ENCODE measurements at places on chromosomes 11 and 22.

GRCh38 chr11:21066030-21066429, 396.6 kb downstream of the NELL1 start:
- DNase-seq: no peak

GRCh38 chr11:55701429-55701828, 39.4 kb downstream of the OR4C6 start:
- no peak for DNase-seq

DNA sequence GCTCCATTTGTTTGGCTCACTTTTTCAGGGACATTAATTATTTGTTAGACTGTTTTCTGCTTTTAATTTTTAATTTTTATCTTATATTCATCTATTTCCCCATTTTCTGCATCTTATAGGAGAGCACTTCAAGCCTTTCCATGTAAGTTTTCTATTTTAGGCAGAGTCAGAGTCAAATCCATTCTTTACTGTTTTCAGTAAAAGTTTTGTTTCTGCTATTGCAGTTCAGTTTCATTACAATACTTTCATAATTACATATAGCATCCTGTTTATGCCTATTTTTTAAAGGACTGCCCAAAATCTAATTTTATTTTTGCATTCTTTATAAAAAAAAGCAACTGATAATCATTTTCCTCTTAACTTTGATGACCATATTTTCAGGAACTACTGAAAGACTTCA, 3.8 kb upstream of the OR10A5 start:
- no peak for DNase-seq

GRCh38 chr11:117980720-117981119, 5.5 kb upstream of the IL10RA start:
- no peak for DNase-seq

GRCh38 chr11:9639099-9639498, 24.8 kb upstream of the SWAP70 start:
- no peak for DNase-seq

Measured in stimulated activated CD4-positive, alpha-beta T cell treated with anti-CD3 and anti-CD28 coated beads, Interleukin-2, amount 100 ng/mL, for 4 hours (primary cell).